ENCODE measurements at places on chromosomes 12 and 14.

- no peak for DNase-seq
These were observed 60.6 kb downstream of the PTPRB start for GRCh38 chr12:70576341-70577282.

- DNase-seq = no peak
These were observed 1.2 kb downstream of the NUDT4 start for GRCh38 chr12:93378998-93379325.

DNA sequence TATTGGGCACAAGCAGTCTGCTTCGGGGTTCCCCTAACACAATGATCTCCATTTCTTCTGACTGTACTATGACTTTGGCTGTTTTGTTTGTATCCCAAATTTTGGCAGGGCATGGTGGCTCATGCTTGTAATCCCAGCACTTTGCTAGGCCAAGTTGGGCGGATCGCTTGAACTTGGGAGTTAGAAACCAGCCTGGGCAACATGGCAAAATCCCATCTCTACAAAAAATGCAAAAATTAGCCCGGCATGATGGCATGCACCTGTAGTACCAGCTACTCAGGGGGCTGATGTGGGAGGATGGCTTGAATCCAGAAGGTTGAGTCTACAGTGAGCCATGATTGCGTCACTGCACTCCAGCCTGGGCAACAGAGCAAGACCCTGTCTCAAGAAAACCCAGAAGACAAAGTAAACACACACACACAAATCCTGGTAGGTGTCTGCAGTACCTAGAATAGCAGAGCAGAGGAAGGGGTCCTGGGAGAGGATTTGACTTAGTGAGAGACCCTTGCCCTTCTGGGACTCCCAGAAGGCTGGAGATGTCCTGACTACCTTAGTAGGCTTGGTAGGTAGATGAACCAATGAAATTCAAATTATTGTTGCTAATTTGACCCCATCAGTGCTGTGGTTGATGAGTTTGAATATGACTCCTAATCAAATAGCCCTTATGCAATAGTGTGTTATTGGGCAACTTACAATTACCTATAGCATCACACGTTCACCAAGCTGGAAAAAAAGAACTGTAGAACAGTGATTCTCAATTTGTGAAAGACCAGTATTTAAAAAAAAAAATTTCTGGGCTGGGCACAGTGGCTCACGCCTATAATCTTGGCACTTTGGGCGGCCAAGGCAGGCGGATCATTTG, 6.8 kb upstream of the AEBP2 start:
- no peak for DNase-seq

GRCh38 chr12:11686120-11686519, 36.6 kb downstream of the ETV6 start:
- DNase-seq = no peak

DNA sequence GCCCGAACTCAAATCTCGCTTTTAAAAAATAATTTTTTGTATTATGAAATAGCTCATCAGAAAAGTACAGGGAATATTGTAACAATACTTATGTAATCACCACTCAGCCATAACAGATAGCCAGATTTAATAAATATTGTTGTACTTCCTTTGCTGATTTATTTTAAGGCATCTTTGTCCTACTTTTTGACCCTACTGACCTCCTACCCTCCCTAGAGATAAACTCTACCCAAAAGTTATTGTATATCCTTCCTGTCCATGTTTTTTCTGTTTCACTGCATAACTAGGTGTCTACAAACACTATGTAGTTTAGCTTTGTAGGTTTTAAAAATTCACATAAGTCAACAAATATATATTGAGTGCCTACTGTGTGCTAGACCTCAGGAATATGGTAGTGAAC, 25.1 kb downstream of the SOCS2 start:
- no peak for DNase-seq

- DNase-seq = no peak
These were observed 358.6 kb downstream of the DUSP6 start for GRCh38 chr12:88993651-88994050.

DNA sequence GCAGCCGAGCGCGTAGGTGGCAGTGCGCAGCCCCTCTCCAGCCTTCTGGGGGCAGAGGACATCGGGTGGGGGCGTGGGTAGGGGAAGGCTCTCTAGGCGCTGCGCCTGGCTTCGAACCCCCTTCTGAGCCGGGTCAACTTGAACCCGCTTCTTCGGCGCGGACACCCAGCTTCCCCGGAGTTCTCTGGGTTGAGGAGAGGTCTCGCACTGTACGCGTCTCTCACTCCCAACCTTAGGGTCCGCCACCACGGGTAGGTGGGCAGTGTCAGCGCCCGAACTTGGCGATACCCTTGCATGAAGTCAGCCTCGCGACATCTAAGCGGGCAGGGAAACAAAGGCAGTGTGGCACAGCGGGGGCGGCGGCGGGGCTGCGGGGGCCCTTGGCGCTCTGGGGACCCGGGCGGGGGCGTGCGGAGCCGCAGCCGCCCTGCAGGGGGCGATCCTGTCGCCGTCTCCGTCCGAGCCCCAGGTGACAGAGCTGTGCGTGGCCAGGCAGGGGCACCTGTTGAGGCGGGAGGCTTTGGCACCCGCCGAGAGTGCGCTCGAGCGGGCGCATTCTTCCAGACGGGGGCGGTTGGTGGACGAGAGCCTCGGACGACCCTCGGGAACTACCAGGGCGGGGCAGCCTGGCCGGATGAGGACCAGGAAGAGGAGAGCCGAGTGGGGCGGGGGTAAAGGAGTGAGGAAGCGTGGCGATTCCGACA, 1.1 kb downstream of the GALNT16 start:
- no peak for DNase-seq

Measured in activated T-cell treated with anti-CD3 and anti-CD28 coated beads for 4 hours (primary cell).